ENCODE measurements at places on chromosomes 16 and 17. TPM values are rescaled to one million over a fixed set of nuclear protein-coding genes. Genes with fewer than 3 reads are reported as not detected.

KRT25 gene
- not detected for total RNA-seq

PRM3 gene
- total RNA-seq: not detected

HSBP1 gene
- 68.2 TPM for total RNA-seq

KRT16 gene
- not detected for total RNA-seq

KRTAP4-5 gene
- not detected for total RNA-seq

SECTM1 gene
- total RNA-seq: 0.50 TPM

TBX2 gene
- total RNA-seq: not detected

TAT gene
- not detected for total RNA-seq

USH1G gene
- not detected for total RNA-seq

MRPL10 gene
- total RNA-seq: 67.0 TPM

DNA sequence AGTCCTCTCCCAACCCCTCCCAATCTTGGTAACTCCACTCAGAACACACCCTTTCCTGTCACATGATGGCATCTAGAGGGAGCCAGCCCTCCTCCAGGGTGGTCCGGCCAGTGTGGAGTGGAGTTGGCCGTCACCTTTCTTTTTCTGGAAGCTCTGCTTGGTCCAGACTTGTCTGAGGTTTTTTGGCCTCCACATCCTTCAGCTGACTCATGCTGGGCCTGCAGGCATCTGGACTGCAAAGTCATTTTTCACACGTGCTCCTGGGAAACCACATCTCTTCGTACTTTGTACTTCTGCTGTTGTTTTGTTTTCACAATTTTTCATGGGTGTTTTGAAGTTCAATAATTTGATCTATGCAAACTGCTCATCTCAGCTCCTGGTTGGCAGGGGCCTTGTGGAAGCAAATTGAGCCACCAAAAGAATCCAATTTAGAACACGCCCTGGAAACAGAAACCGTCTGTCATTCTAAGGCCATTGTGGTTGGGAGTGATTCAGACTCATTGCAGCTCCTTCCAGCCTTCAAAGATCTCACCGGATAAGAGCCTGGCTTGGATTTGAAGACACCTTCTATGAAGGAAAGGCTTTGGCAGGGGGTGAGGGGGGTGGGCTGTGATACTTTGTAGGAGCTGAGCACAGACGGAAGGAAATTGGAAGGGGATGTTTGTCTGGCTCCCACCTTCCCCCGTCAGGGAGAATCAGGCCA lies 42.4 kb upstream of the NF1 start:
- H3K4me1 ChIP-seq: peaks cover 7% of the 10 kb centered on the region
- DNase-seq: no peak
- H3K27ac ChIP-seq: peak overlapping the region; percentile 56
- no peaks in the 10 kb centered on the region for H3K27me3 ChIP-seq
- no peak overlapping the region for H3K4me3 ChIP-seq

GRCh38 chr16:87585442-87586200 lies 16.7 kb upstream of the JPH3 start:
- peaks cover 33% of the 10 kb centered on the region for H3K27me3 ChIP-seq
- H3K4me1 ChIP-seq: peaks cover under 1% of the 10 kb centered on the region
- H3K4me3 ChIP-seq: no peak overlapping the region
- DNase-seq: no peak

DNA sequence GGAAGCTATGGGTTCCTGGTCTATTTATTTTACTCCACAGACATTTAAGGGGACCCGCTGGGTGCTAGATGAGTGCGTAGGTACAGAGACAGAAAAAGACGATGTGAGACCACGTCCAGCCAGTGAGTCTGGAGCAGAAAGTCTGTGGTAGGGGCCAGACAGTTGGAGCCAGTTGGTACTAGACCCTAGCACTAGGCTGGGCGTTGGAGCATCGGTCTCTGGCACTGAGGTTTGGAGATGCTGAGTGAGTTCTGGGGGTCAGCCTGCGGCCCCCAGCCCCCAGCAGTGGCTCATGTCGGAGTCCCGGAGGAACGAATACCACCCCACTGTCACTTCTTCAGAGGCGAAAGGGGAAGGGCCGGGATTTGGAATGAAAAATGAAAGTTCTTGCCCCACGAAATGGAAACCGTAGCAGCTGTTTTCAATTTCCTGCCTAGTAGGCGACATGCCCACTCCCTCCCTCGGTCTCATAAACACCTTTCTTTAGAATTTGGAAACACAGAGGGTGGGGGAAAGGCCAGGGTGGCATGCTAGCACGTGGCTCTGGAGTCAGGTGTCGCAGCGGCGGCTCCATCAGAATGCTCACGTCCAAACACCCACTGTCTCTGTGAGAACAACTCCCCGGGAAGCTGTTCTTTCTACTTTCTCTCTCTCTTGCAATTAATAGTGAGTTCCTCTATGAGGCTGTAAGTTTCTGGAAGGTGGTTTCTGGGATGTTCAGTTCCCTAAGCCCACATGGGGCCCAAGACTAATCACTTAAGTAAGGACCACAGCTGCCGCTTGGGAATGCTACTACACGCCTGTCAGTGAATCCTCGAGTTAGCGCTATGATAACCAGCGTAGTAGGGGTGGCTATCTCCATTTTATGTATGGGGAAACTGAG lies 96.8 kb downstream of the IRF8 start:
- peak overlapping the region; percentile 67 for H3K27ac ChIP-seq
- peak; percentile 65 for DNase-seq
- peaks cover 60% of the 10 kb centered on the region for H3K4me1 ChIP-seq
- peak overlapping the region; percentile 6 for H3K4me3 ChIP-seq

- H3K4me3 ChIP-seq: peak within 1 kb of the TSS; percentile 84
- no peaks in the 10 kb centered on the region for H3K27me3 ChIP-seq
- H3K27ac ChIP-seq: no peak within 1 kb of the TSS
- no peaks in the 10 kb centered on the region for H3K36me3 ChIP-seq
- peaks cover 41% of the 10 kb centered on the region for H3K4me1 ChIP-seq
These were observed at the start of gene ANKRD13B for GRCh38 chr17:29592850-29593551. ANKRD13B (plus strand) TSS chr17:29593132; CDS start chr17:29593622, 490 bp downstream.

GRCh38 chr16:27202923-27203506 lies 311 bp upstream of the KDM8 start:
- peak; percentile 96 for DNase-seq
- H3K27me3 ChIP-seq: no peaks in the 10 kb centered on the region
- peaks cover 54% of the 10 kb centered on the region for H3K4me1 ChIP-seq

GRCh38 chr16:56041556-56042140 lies 149.6 kb upstream of the GNAO1 start:
- no peaks in the 10 kb centered on the region for H3K36me3 ChIP-seq
- H3K27ac ChIP-seq: no peak overlapping the region
- peaks cover 22% of the 10 kb centered on the region for H3K27me3 ChIP-seq
- H3K4me3 ChIP-seq: no peak overlapping the region
- no peaks in the 10 kb centered on the region for H3K4me1 ChIP-seq

DNA sequence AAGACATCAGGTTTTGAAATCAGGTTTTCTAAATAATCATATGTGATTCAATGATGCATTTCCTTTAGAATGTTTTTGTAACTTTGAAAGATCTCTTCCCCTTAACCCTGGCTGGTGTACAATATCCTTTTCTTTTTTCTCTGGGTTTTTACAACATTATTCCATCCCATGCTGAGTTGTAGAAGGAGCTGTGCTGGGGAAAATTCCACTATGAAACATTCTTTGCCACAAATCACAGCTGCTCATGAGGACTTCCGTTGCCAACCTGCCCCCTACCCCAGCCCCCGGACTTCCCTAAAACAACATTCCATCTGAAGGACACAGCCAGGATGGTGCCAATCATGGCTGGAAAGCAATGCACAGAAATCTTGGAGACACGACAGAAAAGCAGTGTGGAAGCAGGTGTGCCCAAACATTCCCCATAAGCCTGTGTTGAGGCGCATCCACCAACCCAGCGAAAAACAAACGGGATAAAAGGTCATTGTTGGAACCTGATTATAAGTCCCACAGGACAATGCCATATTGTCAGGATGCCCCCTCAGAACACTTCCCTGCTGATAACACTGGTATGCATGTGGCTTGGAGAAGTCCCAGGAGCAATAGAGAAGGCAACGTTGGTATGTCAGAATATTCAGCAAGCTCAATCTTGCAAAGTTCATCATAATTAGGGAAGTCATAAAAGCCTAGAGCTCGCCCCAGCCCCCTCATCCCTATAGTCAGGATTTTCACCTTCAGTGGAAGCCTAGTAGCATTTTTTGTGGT lies 475.0 kb downstream of the HS3ST3B1 start:
- H3K4me3 ChIP-seq: no peak overlapping the region
- H3K27me3 ChIP-seq: peaks cover 2% of the 10 kb centered on the region
- H3K36me3 ChIP-seq: no peaks in the 10 kb centered on the region
- no peak for DNase-seq

GRCh38 chr16:31354394-31355291 lies at the start of gene ITGAX:
ITGAX (plus strand) TSS chr16:31355176; CDS start chr16:31355255, 79 bp downstream.
- peak within 1 kb of the TSS; percentile 90 for H3K27ac ChIP-seq
- peak within 1 kb of the TSS; percentile 8 for H3K4me3 ChIP-seq
- H3K27me3 ChIP-seq: no peaks in the 10 kb centered on the region
- peak; percentile 96 for DNase-seq
- no peaks in the 10 kb centered on the region for H3K36me3 ChIP-seq

GRCh38 chr17:82524540-82524939 lies 5.0 kb downstream of the FOXK2 start:
- peaks cover 57% of the 10 kb centered on the region for H3K4me1 ChIP-seq
- peaks cover 21% of the 10 kb centered on the region for H3K36me3 ChIP-seq
- no peaks in the 10 kb centered on the region for H3K27me3 ChIP-seq
- H3K27ac ChIP-seq: no peak overlapping the region
- DNase-seq: no peak

DNA sequence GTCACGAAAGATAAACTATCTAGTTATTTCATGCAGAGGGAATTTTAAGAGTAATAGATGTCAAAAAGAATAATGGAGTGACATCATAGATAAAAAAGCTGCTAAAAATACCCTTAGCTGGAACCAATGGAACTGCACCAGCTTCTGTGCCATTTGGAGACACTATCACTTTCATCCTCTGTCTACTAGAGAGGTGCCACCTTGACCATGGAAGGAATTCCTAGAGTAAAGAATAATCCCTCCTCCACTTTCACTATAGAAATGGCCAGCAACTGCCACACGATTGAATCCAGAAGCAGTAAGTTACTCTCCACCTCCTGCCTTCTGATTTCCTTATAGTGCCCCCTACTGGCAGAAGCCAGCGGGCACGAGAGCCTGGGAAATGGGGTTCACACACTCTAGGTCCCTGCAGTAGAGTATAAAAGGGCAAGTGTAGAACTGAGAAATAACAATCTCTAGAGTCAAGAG lies 2.8 kb upstream of the ALDH3A2 start:
- no peak overlapping the region for H3K27ac ChIP-seq
- DNase-seq: peak; percentile 71
- no peak overlapping the region for H3K4me3 ChIP-seq
- H3K4me1 ChIP-seq: peaks cover 41% of the 10 kb centered on the region

DNA sequence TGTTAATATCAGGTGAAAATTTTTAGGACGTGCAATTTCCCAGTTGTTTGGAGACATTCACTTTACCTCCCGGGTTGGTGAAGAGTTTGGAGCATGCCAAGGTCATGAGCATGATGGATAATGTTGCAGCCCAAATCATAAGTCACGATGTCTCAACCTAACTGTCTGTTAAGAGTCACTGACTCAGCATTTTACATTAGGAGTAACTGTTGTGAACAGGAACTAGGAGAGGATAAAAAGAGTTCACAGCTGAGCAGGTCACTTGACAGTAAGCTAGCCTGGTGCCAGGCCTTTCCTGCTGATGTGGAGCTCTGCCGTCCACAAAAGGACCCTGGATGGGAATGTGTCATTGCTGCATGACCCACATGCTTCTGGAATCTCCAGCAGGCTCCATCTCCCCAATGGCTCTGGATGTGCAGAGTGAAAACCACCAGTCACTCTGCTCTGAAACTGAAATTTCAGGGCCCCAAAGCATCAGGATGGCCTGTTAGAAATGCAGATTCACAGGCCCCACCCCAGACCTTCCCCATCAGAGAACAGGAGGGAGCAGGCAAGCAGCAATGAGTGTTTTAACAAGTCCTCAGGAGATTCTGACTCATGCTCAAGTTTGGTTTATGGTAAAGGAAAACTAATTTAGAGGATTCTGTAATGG lies 371.6 kb upstream of the MAF start:
- H3K4me3 ChIP-seq: no peak overlapping the region
- no peaks in the 10 kb centered on the region for H3K27me3 ChIP-seq
- H3K27ac ChIP-seq: no peak overlapping the region
- no peaks in the 10 kb centered on the region for H3K4me1 ChIP-seq

DNA sequence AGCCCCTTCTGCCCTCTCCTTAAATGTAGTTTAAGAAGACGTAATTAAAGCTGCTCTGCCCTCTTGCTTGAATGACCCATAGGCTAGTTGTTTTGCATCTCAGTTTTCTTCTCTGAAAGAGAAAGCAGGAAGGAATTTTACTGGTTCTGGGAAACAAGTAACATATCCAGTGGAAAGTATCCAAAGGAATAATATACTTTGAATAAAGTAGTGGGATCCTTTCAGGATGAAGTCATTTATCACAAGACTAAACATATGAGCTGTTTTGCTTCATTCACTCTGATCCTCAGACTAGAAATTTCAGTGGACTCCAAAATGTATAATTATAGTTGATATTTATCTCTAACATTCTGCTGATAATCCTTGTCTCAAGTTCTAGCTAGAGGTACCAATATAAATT lies 1297.6 kb upstream of the GOT2 start:
- H3K4me3 ChIP-seq: no peak overlapping the region
- H3K4me1 ChIP-seq: no peaks in the 10 kb centered on the region
- no peaks in the 10 kb centered on the region for H3K36me3 ChIP-seq
- no peaks in the 10 kb centered on the region for H3K27me3 ChIP-seq
- no peak overlapping the region for H3K27ac ChIP-seq
- no peak for DNase-seq

DNA sequence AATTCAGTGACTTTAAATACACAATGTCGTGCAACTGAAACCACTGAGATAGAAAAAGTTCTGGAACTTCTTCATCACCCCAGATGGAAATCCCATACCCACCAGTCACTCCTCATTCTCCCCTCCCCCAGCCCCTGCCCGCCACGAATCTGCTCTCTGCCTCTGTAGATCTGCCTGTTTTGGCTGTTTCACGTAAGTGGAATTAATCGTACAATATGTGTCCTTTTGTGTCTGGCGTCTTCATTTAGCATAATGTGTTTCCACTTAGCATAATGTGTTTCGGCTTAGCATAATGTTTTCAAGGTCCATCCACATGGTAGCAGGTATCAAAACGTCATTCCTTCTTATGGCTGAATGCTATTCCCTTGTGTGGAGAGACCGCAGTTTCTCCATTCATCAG lies 3.5 kb upstream of the SPPL2C start:
- no peaks in the 10 kb centered on the region for H3K36me3 ChIP-seq
- H3K4me1 ChIP-seq: no peaks in the 10 kb centered on the region
- DNase-seq: no peak
- H3K27me3 ChIP-seq: no peaks in the 10 kb centered on the region

DNA sequence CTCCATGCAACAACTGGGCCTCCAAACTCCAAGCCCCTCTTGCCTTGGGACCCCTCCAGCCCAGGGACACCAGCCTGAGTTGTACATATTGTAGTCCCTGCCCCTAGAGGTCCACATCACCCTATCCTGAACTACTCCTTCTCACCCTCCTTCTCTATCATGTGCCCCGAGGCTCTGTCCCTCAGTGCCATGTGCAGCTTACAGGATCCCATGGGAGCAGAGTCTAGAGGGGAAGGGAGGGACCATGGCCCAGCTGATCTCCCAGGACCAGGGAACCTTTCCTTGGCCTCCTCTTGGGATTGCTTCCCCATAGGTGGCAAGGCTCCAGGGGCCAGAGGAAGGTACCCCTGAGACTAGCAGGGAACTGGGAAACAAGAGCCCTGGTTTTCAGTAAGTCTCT lies 35.3 kb downstream of the TMEM132E start:
- H3K27ac ChIP-seq: no peak overlapping the region
- DNase-seq: no peak
- H3K36me3 ChIP-seq: no peaks in the 10 kb centered on the region

GRCh38 chr16:84794626-84795025 lies 25.2 kb upstream of the CRISPLD2 start:
- DNase-seq: no peak
- H3K4me3 ChIP-seq: no peak overlapping the region
- no peak overlapping the region for H3K27ac ChIP-seq
- no peaks in the 10 kb centered on the region for H3K27me3 ChIP-seq
- no peaks in the 10 kb centered on the region for H3K4me1 ChIP-seq
- H3K36me3 ChIP-seq: peaks cover 2% of the 10 kb centered on the region
